ENCODE measurements at places on chromosomes 5 and 9.

GRCh38 chr9:118961857-118962256 is 407.4 kb downstream of the BRINP1 start:
- no peak for DNase-seq

DNA sequence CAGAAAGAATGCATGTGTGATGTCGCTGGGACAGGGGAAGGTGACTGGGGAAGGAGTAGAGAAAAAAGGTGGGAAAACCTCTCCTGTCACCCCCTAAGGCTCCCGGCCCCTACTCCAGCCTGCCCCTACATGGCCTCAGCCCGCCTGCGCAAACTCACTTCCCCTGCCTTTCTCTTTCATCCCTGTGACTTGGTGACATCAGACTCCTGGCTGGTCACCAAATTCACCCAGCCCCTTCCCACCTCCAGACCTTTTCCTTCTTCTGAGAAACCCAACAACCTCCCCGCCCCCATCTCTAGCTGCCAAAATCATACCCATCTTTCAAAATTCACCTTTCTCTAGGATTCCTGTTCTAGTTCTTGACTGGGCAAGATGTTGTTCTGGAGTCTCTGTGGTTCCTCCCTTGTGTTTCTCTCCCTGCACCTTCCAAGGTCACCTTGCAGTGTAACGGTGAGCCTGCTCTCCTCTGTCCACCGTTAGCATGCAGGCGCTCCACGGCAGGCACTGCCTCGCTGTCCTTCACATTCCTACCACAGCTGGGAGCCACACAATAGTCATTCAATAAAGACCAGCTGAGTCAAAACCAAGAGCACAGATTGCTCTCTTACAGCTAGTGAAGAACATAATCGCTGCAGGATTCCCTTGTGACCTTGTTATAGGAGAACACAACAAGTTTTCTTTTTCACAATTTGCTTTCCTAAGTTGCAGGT is 134.5 kb downstream of the FANCC start:
- no peak for DNase-seq

DNA sequence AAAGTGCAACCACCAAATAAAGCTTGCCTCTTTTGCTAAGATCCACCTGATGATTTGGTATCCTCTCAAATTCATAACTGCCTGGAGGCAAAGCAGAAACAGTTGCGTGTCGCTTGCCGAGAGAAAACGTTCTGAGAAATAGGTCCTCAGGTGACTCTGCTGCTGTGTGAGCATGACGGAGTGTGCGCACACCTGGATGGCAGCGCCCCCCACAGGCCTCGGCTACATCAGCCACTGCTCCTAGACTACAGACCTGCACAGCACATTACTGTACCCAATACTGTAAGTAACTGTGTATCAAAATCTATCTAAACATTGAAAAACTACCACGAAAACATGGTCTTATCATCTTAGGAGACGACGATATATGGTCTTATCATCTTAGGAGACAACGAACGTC is 87.4 kb downstream of the CAMSAP1 start:
- no peak for DNase-seq

DNA sequence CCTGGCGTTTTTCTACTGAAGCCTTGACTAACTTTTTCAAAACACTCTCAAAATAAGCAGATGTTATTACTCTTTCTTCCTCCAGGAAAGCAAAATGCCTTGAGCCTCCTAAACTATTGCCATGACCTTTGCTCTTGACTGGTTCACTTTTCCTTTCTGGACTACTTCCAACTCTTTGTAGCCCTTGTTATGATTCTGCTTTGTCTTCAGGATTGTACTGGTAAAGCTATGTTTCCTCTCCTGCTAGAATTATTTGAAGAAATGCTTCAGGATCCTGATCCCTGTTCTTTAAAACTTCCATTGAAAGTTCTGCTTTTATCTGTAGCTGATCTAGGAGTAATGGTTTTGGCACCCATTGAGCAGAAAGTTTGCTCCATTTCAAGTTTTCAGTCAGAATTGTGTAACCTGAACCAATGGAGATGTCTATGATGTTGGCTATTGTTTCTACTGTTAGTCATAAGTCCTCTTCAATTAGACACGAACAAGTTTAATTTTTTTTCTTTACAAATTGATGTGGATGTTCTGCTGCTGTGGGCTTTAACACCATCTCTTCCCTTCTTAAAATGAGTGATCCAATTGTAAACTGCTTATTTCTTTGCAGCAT is 1356.4 kb downstream of the EFNA5 start:
- DNase-seq: no peak

GRCh38 chr5:39755452-39755851 is 330.7 kb upstream of the DAB2 start:
- DNase-seq: no peak

DNA sequence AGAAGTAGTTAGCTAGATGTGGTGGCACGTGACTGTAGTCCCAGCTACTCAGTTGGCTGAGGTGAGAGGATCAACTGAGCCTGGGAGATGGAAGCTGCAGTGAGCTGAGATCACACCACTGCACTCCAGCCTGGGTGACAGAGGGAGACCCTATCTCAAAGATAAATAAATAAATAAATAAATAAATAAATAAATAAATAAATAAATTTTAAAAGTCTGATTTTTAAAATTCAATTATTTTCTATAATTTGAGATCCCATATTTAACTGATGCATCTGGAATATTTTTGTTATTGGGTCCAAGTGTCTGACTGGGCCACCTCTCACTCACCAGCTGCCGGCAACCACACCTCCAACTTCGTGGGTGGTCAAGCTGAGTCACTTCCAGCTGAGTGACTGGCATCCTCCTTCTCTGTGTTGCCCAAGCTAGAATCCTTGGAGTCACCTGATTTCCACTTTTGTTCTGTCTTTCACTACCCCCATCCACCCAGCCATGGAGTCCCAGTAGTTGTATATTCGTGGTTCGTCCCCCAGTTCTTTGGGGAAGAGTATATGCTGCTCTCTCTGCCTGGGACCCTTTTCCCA is 70.9 kb downstream of the EGFLAM start:
- DNase-seq: no peak

DNA sequence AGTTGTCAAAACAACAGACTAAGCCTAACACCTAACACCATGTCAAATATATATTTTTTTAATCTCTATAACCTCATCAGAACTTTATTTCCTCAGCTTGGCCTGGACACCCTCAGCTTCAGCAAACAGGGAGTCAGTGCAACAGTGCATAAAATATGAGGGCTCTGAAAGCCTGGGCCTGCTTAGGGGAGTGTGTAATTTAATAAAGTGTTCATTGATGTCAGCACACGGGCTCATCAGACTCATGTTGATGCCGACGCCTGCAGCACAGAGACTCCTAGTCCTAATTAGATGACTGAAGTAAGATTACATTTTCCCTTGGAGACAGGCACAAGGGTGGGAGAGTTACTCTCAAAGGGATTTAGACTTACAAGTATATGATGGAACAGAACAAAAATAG is 37.8 kb downstream of the CDH10 start:
- no peak for DNase-seq

DNA sequence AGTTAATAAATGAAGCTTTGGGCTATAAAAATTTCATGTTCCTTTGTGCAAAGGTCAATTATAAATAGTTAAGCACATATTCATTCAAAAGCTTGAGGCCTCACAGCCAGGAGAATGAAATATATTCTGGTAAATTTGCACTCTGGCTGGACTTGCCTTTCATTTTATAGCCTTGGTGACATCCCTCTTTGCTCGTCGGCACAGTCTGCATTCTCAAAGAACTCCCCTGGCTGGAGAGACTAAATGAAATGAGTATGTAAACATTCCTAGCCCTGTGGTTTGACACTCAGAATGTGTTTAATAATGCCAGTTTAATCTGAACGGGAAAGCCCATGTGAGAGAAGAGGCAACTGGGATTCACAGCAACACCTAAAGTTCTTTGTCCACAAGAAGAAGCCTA is 285.6 kb downstream of the BRINP1 start:
- no peak for DNase-seq

- DNase-seq: peak; percentile 17
Observed at GRCh38 chr5:91146905-91147600, 236.1 kb downstream of the ARRDC3 start.

- no peak for DNase-seq
Observed at GRCh38 chr5:114056185-114056538, 305.7 kb upstream of the KCNN2 start.

DNA sequence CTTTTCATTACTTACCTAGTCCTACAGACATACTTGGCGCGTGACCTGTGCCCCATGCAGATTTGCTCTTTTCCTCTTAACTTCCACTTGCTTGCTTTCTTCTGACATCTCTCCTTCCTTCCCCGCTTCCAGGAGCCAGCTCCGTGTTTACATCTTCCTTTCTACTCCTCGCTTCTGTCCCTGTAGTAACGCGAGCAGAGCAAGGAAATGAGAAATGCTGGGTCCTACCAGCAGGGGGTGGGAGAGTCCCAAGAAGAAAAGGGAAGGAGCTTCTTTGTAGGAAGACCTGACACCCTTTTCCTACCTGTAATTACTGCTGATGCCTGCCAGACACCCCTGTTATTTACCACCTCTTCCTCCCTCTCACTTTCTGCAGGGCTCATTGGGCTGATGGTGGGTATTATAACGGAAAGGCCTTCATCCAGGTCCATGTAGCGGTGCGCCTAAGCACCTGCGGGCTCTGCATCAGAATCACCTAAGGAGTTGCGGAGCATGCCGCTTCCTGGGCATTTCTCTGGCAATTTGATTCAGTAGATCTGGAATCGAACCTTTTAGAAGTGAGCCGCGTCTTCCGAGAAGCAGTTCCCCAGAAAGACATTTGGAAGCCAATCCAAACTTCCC is 1260.8 kb upstream of the WWC1 start:
- DNase-seq: no peak

DNA sequence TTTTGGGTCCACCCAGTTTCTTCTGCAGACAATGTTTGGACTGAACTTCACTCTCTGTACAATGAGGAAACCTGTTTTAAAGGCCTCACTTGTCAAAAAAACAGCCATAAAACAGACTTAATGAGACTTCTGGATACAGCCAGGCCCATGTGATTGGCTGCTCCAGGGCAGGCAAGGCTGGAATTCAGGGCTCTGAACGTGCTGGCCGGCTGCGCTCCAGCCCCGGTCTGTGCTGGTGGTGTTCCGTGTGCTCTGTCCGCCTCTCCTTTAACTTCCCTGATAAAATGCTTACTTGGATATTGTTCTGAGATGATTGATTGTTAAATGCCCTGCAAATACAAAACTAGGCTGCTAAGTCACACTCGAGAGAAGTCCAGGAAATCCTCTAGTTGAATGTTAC is 131.2 kb upstream of the KLF4 start:
- peak; percentile 65 for DNase-seq

DNA sequence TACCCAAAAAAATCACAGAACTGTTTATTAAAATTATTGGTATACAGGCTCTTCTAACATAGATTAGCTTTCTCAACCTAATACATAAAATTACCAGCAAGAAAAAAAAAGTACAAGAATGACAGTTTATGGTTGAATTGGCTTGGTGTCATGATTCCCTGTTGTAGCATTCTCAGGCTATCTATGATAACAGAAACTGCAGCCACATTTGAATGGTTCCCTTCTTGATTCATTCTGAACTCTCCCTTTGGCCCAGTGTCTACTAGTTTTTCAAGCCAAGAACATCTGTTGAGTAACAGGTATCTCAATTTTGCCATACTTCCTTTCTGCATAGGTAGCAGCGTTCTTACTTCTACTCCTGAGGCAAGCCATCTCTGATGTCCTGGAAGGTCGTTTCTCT is 3.0 kb downstream of the SPIN1 start:
- no peak for DNase-seq

All from right cardiac atrium (tissue), 5 donors.